Hematopoietic multipotent progenitor cell (in vitro differentiated cells): ENCODE measurements at places on chromosomes 16 and 17. TPM values are rescaled to one million over a fixed set of nuclear protein-coding genes. Genes with fewer than 3 reads are reported as not detected.

Gene DPEP2
- 55.2 TPM for total RNA-seq

Gene GPRC5C
- total RNA-seq = 3.8 TPM

Gene TRAPPC1
- total RNA-seq = 66.5 TPM

Gene SOX15
- total RNA-seq = 0.81 TPM

Gene CA5A
- not detected for total RNA-seq

DNA sequence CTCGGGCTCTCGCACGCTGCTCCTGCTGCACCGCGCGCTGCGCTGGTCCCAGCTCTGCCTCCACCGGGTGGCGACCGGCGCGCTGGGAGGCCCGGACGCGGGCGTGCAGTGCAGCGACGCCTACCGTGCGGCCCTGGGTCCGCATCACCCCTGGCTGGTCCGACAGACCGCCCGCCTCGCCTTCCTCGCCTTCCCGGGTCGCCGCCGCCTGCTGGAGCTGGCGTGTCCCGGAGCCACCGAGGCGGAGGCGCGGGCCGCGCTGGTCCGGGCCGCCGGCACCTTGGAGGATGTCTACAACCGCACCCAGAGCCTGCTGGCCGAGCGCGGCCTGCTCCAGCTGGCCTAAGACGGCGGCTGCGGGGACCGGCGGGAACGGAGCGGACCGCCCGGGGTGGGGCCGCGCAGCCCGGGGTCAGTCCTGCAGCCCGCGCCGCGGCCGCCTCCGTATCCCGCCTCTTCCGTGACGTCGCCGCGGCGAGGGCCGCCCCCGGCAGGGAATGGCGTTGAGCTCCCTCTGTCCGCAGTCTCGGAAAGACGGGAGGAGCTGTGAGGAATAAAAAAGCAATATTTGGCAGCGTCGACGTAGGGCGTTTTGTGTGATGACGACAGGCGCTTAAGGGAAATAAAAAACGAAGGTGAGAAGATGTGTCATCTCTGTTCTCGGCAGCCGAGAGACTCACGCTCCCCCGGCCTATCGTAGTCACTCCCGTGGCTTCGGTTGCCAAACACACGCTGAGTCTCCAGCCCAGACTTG is 1.4 kb downstream of the GLTPD2 start:
- DNase-seq = peak; percentile 65

DNA sequence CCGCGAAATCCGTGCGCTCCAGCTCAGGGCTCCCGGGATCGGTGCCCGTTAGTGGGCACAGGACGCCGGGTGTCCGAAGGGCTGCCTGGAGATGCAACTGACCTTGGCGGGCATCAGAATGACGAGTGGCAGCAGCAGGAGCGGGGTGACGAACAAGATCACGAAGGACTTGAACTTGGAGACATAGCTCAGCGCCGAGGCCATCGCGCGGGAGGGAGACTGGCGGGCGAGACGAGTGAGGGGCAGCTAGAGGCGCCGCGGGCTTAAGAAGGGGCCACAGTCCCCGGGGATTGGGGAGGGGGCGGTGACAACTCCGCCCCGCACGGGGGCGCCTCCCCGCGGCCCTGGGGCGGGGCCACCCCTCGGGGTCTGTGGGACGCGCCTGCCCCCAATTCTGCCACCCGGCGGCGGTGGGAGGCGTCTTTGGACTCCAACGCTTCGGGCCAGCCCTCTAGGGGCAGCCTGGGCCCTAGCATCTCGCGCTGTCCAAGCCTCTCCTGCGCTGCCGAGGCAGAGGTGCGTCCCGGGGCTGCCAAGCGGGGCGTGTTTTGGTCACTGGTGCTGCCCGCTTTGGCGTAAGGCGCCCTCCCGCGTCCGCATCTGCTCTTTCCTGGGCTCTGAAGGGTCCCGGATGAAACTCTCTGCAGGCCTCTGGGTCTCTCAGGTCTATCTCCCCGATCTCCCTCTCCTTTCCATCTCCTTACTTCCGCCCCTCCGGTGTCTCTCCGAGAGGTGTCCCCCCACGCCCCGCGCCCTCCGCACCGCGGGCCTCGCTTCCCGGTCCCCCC is at the start of gene SLC13A5:
SLC13A5 (minus strand) TSS at position 240 of the 788 bp plus-strand sequence; CDS start at position 204, 36 bp downstream.
- DNase-seq = peak; percentile 77

DNA sequence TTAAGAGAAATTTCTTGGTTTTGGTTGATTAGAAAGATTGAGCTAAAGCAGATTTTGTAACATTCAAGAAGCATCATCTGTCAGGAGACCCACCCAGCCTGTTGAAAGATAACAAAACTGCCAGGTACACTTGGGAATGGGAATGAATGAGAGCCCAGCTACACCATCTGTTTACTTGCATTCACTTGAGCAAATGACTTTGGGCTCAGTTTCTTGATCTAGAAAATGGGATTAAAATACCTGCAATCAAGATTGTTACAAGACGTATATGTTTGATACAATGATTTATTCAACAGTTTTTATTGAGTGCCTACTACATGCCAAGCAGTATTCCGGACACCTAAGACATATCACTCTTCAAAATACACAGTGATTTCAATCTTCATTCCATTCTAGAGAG is 76.3 kb upstream of the HAS3 start:
- DNase-seq = no peak

GRCh38 chr16:12087901-12088421 is 111.4 kb downstream of the SNX29 start:
- DNase-seq = no peak

- DNase-seq = no peak
Measured at GRCh38 chr16:68793401-68793857, 49.9 kb upstream of the TANGO6 start.
